WTC11 (cell line): ENCODE measurements at places on chromosomes 6 and 20. TPM values are rescaled to one million over a fixed set of nuclear protein-coding genes. Genes with fewer than 3 reads are reported as not detected.

DNA sequence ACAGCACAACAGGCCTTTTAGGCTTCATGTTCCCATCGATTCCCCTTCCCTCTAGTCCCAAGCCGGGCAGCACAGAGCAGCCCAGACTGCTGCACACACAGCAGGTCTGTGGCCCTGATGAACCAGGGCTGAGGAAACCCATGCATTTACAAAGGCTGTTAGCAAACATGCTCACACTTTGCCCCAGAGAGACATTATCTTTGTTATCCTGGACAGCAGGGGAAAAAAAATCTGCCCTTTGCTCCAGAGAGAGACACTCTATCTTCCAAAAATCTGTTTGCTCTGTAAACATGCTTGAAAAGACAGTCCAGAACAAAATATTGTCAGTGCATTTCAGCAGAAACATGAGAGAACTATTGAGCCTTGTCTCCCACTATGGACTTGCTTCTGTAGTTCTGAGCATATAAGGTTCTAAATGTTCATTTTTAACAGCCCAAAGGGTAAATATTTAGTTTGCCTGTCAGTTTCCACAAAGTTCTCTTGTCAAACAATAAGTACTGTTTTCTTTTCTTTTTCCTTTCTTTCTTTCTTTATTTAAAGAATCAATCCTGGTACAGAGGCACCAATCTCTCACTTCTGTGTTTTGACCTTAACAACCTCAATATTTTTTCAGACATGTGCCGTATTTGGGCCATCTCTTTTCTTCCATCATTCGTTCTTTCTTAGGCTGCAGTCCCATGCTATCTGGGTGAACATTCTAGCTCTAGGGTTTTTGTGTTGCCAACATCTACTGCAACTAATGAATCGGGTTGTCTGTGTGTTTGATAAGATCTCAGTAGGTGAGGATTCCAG lies 468.0 kb downstream of the EPM2A start:
- no peaks in the 10 kb centered on the region for H3K27me3 ChIP-seq
- H3K4me1 ChIP-seq: no peaks in the 10 kb centered on the region
- DNase-seq: no peak
- H3K36me3 ChIP-seq: no peaks in the 10 kb centered on the region

The OPRL1 gene
- 1.7 to 2.2 TPM (median 2.0 TPM) in 3 replicates for total RNA-seq

The KIAA1755 gene
- 0.16 to 0.50 TPM (median 0.27 TPM) in 3 replicates for total RNA-seq

GRCh38 chr6:44169154-44169553 lies 10.5 kb downstream of the CAPN11 start:
- no peak overlapping the region for H3K4me3 ChIP-seq
- H3K27ac ChIP-seq: no peak overlapping the region
- peaks cover 5% of the 10 kb centered on the region; the same call in 1 of the 2 replicates for H3K27me3 ChIP-seq
- peaks cover 31% of the 10 kb centered on the region for H3K4me1 ChIP-seq
- peaks cover 4% of the 10 kb centered on the region; the same call in 1 of the 2 replicates for H3K36me3 ChIP-seq

- peaks cover 11% of the 10 kb centered on the region for H3K36me3 ChIP-seq
- no peak overlapping the region for H3K27ac ChIP-seq
- no peak overlapping the region for H3K4me3 ChIP-seq
These were observed 27.0 kb upstream of the TFB1M start for GRCh38 chr6:155341130-155341828.

DNA sequence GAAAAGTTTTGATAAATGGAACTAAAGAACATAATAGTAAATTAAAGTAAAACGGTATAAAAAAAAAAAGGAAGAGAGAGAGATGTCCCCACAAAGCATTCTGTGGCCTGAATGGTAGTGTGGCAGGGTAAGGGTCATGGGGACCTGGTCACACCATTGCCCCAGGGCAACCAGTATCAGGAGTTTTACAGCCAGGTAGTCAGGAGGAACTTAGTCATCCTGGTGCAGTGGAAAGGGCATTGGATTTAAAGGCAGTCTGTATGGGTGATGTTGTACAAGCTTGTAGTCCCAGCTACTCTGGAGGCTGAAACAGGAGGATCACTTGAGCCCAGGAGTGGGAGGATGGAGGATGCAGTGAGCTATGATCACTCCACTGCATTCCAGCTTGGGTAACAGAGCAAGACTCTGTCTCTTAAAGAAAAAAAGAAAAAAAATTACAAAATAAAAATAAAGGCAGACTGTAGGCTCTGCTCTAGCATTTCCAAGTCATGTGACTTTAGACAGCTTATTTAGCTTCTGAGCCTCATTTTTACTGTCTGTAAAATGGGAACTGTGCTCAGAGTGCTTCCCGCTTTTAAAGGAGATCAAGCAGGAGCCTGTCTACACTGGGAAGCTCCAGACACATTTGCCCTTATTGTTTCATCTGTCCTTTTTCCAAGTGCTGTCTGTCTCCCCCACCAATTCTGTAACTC lies 112.8 kb upstream of the ARMC2 start:
- peaks cover 51% of the 10 kb centered on the region for H3K27me3 ChIP-seq
- H3K27ac ChIP-seq: no peak overlapping the region
- H3K4me1 ChIP-seq: peaks cover 71% of the 10 kb centered on the region
- H3K36me3 ChIP-seq: no peaks in the 10 kb centered on the region

- H3K4me3 ChIP-seq: peak overlapping the region; percentile 84
- peak; percentile 44 for DNase-seq
- H3K27ac ChIP-seq: no peak overlapping the region
- peaks cover 97% of the 10 kb centered on the region for H3K27me3 ChIP-seq
- H3K36me3 ChIP-seq: no peaks in the 10 kb centered on the region
These were observed 92.0 kb upstream of the PRDM1 start for GRCh38 chr6:105994118-105994590.

DNA sequence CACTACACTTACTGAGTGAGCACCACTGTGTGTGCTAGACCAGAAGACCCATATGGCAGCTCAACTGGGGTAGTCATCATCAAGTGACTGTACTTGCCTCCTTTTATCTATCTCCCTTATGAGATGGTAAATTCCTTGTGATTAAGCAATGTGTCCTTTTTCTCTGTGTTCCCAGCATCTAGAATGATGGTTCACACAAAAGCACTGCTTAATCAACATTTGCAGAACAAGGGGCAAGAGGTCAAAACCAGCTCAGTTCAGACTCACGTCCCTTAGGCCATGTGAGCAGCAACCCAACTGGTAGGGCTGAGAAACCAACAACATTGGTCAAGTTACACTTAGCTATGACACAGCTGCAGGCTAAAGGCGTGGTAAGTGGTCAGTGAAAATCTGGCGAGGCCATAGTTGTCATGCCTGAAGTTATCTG lies 10.0 kb downstream of the TRAM2 start:
- H3K27me3 ChIP-seq: no peaks in the 10 kb centered on the region
- no peak for DNase-seq

- 0 out of 2 replicates have a peak overlapping the region, but pooled peaks have one; percentile 8 for H3K27ac ChIP-seq
- H3K27me3 ChIP-seq: peaks cover 31% of the 10 kb centered on the region
- H3K4me3 ChIP-seq: peak overlapping the region; percentile 68
- H3K4me1 ChIP-seq: peaks cover 15% of the 10 kb centered on the region
- peaks cover 57% of the 10 kb centered on the region for H3K36me3 ChIP-seq
These were observed 1.0 kb upstream of the DUSP22 start for GRCh38 chr6:291204-291696.

DNA sequence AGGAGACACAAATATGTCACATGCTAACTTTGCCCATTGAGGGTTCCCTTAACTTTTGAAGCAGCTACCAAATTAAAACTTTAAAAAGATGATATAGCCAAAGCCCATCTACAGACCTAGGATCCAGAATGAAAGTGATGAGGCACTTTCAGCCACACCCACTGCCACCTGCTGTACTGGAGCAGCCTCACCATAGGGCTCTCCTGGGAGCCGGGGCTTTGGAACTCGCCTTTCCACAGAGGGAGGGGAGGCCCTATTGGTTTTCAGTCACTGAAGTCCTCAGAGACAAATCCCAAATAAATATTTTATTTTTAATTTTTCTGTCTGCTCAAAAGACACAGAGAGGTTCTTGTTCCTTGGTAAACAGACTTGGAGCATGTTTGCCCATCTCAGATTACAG lies 238.1 kb upstream of the TAB2 start:
- DNase-seq: no peak
- peaks cover 35% of the 10 kb centered on the region for H3K36me3 ChIP-seq
- H3K4me1 ChIP-seq: peaks cover 22% of the 10 kb centered on the region
- H3K4me3 ChIP-seq: no peak overlapping the region

- no peaks in the 10 kb centered on the region for H3K4me1 ChIP-seq
- H3K4me3 ChIP-seq: no peak overlapping the region
- peaks cover 7% of the 10 kb centered on the region for H3K27me3 ChIP-seq
- no peak for DNase-seq
- H3K36me3 ChIP-seq: peaks cover 17% of the 10 kb centered on the region
These were observed 148.3 kb downstream of the DLL1 start for GRCh38 chr6:170142559-170142958.

DNA sequence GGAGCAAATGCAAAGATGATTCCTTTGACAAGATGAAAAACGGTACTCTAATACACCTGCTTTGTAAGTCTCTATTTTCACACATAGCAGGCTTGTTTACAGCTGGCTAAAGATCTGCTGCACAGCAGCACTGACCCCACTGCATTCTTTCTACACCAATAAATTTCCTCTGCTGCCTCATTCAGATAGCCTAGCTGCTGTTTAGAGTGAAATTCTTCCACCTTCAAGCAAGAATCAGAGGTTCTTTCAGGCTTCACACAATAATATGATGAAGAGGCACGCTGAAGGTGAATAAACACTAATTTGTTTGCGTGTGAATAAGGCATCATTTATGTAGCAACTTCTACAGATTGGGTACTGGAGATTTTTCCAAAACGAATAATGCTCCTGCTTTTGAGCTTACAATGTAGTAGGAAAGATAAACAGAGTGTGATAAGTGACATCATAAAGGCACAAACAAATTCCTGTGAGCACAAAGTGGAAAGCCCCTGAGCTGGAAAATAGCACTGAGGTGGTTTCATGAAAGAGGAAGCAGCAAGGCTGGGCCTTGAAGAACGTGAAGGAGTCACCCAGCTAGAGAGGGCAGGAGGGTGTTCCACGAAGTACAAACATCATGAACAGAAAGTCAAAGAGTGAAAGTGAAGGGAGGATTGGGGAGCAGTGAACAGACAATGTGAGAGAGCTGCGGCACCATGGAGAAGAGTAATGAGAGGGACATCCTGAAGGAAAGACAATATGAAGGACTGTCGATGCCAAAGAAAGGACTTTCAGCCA lies 543.4 kb downstream of the CD83 start:
- no peak overlapping the region for H3K4me3 ChIP-seq
- H3K4me1 ChIP-seq: peaks cover 17% of the 10 kb centered on the region

DNA sequence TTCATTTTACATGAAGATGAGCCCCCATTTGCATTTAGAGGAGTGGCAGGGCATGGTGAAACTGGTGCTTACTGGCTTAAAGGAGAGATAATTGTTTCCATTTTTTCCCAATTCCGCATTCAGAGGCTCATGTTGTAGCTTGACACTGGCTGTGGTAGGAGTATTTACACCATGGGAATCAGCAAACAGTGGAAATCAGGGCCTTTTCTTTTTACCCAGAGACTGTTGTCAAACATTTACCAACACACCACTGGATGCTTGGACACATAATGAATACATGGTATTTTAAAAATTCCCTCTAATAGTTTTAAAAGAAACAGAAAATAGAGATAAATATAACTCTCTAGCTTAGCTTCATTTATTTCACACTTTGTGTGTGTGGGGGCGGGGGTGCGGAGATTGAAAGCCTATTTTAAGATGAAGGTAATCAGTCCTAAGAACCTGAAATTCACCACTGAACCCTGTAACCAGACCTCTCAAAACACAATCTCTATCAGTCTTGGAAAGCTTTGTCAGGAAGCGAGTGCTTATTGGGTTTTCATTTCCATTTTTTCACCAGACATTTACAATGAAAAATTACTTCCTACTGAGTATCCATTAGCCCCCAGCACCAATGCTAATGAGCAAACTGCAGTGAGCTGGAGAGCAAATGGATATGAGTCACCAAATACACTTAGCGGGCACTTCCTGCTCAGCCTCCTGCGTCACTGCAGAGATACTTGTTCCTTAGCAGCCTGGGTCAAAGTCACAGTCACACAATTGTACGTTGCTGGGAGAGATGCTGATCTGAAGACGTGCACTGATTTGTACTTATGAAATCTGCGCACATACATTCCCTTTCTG lies 532.0 kb downstream of the BCKDHB start:
- H3K4me1 ChIP-seq: peaks cover 31% of the 10 kb centered on the region
- H3K4me3 ChIP-seq: no peak overlapping the region

DNA sequence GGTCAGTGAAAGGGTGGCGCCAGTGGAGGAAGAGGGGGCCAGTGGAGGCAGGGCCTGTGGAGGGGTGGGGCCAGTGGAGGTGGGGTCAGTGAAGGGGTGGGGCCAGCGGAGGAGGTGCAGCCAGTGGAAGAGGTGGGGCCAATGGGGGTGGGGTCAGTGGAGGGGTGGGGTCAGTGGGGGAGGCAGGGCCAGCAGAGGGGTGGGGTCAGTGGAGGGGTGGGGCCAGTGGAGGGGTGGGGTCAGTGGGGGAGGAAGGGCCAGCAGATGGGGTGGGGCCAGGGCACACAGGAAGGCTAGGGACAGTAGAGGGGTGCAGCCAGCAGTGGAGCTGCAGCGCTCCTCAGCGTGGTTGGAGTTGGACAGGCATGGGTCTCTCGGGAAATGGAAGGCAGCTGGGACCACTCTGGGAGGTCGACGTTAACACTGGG lies 18.7 kb downstream of the ADRM1 start:
- no peaks in the 10 kb centered on the region for H3K27me3 ChIP-seq
- H3K27ac ChIP-seq: no peak overlapping the region
- H3K36me3 ChIP-seq: peaks cover 47% of the 10 kb centered on the region
- peak; percentile 59 for DNase-seq

DNA sequence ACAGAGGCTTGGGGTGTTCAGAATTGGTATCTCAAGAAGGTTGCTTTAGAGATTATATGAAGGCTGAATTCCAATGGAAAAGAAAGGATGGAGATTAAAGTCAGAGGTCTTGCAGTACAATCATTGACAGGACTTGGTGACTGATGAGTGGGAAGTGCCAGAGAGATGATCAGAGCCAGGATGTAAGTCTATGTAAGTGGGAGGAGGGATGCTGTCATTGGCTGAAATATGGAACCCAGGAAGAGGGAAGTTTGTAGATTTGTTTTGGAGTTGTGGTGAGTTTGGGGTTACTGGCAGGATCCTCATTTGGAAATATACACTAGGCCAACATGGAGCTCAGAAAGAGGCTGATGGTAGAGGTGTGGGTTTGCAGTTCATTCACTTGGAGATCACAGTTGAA lies 23.8 kb upstream of the TNFAIP3 start:
- peaks cover 9% of the 10 kb centered on the region for H3K36me3 ChIP-seq
- no peaks in the 10 kb centered on the region for H3K4me1 ChIP-seq
- H3K4me3 ChIP-seq: no peak overlapping the region

DNA sequence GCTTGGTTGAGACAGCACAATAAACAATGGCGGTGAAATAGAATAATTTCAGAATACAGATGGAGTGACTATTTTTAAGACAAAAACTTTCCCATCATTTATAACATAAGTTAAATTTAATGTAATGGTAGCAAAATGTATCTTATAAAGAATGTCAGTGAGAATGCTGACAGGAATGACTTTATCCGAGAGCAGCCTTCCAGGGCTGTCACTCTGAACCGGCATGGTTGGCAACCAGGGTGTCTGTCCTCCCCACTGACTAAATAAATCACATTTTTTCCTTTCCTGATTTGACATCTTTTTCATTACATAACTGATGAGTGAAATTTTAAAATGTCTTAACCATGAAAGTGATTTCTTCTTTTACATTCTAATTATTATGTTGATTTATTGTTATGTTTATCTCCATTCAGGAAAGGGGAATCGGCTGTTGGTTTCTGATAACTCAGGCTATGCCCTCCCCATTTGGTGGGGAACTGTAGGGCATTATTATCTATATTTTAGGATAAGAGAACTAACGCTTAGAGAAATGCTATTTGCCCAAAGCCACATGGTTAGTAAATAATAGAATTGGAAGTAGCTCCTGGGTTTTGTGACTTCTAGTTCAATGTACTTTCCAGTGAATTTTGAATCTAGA lies 109.2 kb upstream of the OGFRL1 start:
- H3K27ac ChIP-seq: no peak overlapping the region
- H3K4me3 ChIP-seq: no peak overlapping the region

The MYB gene
- 4.3 to 6.1 TPM (median 5.1 TPM) in 3 replicates for total RNA-seq
